ENCODE measurements at places on chromosomes 2 and 18. TPM values are rescaled to one million over a fixed set of nuclear protein-coding genes. Genes with fewer than 3 reads are reported as not detected.

Gene OR6B3
- not detected for total RNA-seq

Gene MTA3
- 6.6 TPM for total RNA-seq

Gene RNU2-63P
- not detected for total RNA-seq

Gene GPR75
- total RNA-seq, result 1.2 TPM

Gene DLX2
- total RNA-seq, result not detected

Data from gastrocnemius medialis (tissue), 4 donors.